WTC11 (cell line): ENCODE measurements at places on chromosomes 1 and 21. TPM values are rescaled to one million over a fixed set of nuclear protein-coding genes. Genes with fewer than 3 reads are reported as not detected.

The AGT gene
- 0.64 to 1.0 TPM (median 1.0 TPM) in 3 replicates for total RNA-seq

The OR2L3 gene
- total RNA-seq = not detected in 3 replicates

DNA sequence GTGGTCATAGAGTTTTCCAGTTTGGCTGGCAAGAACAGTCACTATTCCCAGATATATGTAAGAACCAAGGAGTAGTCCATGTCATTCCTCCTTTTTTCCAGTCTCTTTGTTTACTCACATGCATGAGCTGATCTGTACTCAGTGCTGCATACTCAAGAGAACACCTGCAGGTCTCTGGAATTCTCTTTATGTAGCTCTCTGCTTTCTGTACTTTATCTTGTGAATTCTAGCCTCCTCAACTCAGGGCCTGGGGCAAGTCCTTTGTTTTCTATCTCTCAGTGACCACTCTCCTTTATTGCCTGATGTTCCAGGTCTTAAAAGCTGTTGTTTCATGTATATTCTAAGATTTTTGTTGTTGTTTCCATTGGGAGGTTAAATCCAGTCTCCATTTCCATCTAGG, 478.9 kb downstream of the DPYD start:
- no peak overlapping the region for H3K4me3 ChIP-seq
- H3K36me3 ChIP-seq = no peaks in the 10 kb centered on the region
- H3K4me1 ChIP-seq = peaks cover 13% of the 10 kb centered on the region
- DNase-seq = no peak

DNA sequence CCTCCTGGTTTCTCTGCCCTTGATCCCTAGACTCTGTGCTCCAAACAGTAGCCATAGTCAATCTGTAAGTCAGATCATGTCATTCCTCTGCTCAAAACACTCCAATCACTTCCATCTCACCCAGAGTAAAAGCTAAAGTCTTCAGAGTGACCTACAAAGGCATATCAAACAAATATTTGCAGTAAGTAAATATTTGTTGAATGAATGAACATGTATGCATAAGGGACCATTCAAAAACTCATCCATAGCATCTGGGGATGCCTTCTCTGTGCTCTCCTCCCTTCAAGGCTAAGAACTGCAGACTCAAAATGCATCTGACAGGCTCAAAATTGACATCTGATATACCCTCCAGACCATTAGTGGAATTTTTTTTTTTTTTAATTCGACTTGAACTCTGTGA, 18.1 kb upstream of the AK5 start:
- H3K27me3 ChIP-seq = peaks cover 35% of the 10 kb centered on the region
- H3K27ac ChIP-seq = no peak overlapping the region
- H3K4me3 ChIP-seq = no peak overlapping the region
- no peak for DNase-seq
- H3K4me1 ChIP-seq = peaks cover 5% of the 10 kb centered on the region
- no peaks in the 10 kb centered on the region for H3K36me3 ChIP-seq

DNA sequence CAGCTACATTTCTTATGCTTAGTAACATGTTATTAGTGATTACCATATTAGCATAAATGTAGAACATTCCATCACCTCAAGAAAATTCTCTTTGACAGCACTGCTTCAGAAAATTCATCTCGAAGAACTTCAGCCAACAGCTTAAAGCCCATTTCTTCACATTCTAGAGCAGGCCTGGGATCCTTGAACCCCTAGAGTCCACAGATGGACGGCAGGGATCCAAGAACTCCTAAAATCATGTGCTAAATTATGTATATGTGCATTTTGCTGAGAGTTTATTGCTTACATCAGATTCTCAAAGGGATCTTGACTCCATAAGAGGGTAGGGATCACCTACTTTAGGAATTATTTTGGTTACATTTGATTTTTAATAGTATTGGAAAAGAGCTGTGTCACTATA, 76.2 kb upstream of the TEKT2 start:
- DNase-seq = no peak
- H3K4me3 ChIP-seq = no peak overlapping the region
- H3K4me1 ChIP-seq = no peaks in the 10 kb centered on the region
- H3K36me3 ChIP-seq = peaks cover 5% of the 10 kb centered on the region; the same call in 1 of the 2 replicates
- H3K27me3 ChIP-seq = no peaks in the 10 kb centered on the region

- no peak overlapping the region for H3K4me3 ChIP-seq
- H3K27ac ChIP-seq = no peak overlapping the region
- H3K36me3 ChIP-seq = 0 out of 2 replicates have a peak, but pooled peaks cover 3% of the 10 kb centered on the region
- H3K27me3 ChIP-seq = no peaks in the 10 kb centered on the region
These were observed 384.1 kb upstream of the PLXNA2 start for GRCh38 chr1:208628022-208628914.

GRCh38 chr1:17002524-17002902, 9.2 kb downstream of the ATP13A2 start:
- no peak overlapping the region for H3K27ac ChIP-seq
- no peaks in the 10 kb centered on the region for H3K27me3 ChIP-seq
- peaks cover 4% of the 10 kb centered on the region for H3K4me1 ChIP-seq
- peaks cover 22% of the 10 kb centered on the region for H3K36me3 ChIP-seq

- H3K4me3 ChIP-seq = no peak overlapping the region
- no peak for DNase-seq
- H3K27me3 ChIP-seq = peaks cover 4% of the 10 kb centered on the region; the same call in 1 of the 2 replicates
- peaks cover 5% of the 10 kb centered on the region for H3K36me3 ChIP-seq
- H3K4me1 ChIP-seq = no peaks in the 10 kb centered on the region
These were observed 15.4 kb downstream of the TTLL10 start for GRCh38 chr1:1189111-1189510.

DNA sequence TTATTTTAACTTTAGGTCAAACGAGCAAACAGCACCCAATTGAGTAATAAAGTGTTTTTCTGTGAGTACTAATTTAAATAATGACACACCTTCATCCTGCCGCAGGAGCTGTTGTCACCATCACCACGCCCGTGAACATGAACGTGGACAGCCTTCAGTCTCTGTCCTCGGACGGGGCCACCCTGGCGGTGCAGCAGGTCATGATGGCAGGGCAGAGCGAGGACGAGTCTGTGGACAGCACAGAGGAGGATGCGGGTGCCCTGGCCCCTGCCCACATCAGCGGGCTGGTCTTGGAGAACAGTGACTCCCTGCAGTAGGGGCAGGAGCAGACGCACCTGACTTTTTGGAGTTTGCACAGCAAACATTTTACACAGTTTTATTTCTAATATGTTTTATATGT, 45.9 kb downstream of the CBS start:
- no peak for DNase-seq
- no peak overlapping the region; the same call in 1 of the 2 replicates for H3K27ac ChIP-seq
- no peak overlapping the region for H3K4me3 ChIP-seq
- no peaks in the 10 kb centered on the region for H3K27me3 ChIP-seq

- peaks cover 9% of the 10 kb centered on the region for H3K4me1 ChIP-seq
- no peaks in the 10 kb centered on the region for H3K36me3 ChIP-seq
- no peak overlapping the region for H3K27ac ChIP-seq
- H3K4me3 ChIP-seq = no peak overlapping the region
- no peaks in the 10 kb centered on the region; the same call in 1 of the 2 replicates for H3K27me3 ChIP-seq
These were observed 316.2 kb downstream of the MATN1 start for GRCh38 chr1:30406996-30407864.

DNA sequence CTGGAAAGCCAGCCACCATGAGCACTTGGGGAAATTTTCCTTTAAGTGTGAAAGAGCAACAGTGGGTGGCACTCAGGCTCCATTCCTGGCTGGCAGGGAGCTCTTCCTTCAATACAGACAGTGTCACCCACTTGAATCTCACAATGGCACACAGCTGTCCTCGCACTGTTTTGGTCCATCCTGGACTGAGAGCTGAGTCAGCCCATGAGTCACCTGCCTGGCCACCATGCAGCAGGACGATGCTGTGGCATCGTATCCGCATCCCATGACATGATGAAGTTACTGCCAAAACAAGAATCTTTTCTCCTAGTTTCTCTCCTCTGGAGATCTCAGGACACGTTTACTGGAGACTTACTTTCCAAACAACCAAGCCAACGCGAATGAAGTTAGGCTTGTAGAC, 6.0 kb downstream of the TMPRSS2 start:
- no peak overlapping the region for H3K27ac ChIP-seq
- H3K27me3 ChIP-seq = peaks cover 20% of the 10 kb centered on the region
- H3K4me3 ChIP-seq = no peak overlapping the region
- DNase-seq = no peak
- H3K4me1 ChIP-seq = peaks cover 19% of the 10 kb centered on the region
